ENCODE measurements at places on chromosomes 3 and 15.

DNA sequence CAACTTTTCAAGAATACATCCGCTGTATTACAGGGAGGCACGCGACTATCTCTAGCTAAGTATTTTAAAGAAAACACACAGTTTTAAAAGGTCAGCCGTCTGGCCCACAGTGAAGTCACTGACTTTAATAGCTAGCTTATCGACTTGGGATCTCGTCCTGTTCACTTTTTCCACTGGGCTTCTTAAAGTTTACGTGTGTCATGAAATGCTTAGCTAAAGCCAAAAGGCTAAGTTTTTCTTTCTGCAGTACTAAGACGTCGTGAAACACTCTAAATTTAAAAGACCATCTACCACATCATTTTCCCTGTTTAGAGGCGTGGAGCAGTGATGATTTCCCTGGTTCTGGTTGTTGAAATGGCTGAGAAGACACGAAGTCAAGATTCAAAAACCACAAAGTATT lies 27.1 kb downstream of the LRIG1 start:
- DNase-seq, result no peak

DNA sequence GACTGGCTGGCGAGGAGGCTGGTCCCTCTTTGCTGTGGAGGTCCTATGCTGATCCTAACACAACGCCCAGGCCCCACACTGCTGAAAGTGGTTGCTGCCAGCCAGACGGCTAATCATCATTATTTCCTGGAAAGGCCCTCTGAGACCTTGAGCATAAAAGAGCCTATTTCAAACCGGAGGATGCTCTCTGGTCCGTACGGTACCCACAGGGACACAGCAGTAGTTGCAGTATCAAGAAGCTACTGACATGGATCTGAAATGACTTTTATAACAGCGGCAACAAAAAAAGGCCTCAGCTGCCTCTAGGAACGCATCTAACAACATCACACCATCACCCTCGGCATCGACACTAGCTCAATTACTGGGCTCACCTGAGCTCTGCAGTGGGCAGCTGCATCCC lies 59.1 kb upstream of the FOXB1 start:
- DNase-seq, result no peak

- DNase-seq, result no peak
Measured at GRCh38 chr3:30305021-30305420, 301.4 kb upstream of the TGFBR2 start.

GRCh38 chr15:62099094-62099601 lies 32.4 kb downstream of the C2CD4A start:
- no peak for DNase-seq

GRCh38 chr15:96296264-96296663 lies 34.2 kb upstream of the NR2F2 start:
- DNase-seq, result no peak

GRCh38 chr3:125045965-125046364 lies 9.8 kb downstream of the HEG1 start:
- no peak for DNase-seq
